ENCODE measurements at places on chromosomes 11 and 22.

DNA sequence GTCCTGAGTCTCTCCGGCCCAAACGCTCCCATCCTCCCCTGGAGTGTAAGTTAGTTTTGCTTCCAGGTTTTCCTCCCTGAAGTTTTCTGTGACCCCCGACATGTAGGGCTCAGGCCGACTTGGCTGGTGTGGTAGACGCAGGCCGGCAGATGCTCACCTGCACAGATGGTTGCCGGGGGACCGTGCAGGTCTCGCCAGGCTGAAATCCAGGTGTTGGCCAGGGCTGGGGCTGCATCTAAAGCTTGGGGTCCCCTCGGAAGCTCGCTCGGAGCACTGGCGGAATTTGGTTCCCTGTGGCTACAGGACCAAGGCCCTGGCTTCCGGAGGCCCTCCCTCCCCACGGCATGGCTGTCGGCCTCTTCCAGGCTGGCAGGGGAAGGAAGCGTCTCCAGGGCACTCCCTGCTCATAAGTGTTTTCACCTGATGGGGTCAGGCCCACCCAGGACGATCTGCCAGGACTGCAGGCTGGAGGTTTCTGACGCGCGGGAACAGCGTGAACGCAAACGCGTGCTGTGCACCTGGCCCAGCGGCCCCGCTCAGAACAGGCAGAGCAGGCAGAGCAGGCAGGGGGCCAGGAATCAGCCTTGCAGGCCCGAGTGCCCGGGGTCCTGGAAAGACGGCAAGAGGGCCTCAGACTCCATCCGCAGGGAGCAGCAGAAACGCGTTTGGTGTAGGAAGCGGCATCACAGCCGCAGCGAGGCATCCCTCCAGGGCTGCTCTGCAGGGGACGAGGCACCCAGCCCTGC is 258.2 kb downstream of the BRD1 start:
- DNase-seq = no peak

GRCh38 chr11:60917267-60917666 is 3.3 kb downstream of the TMEM109 start:
- no peak for DNase-seq

DNA sequence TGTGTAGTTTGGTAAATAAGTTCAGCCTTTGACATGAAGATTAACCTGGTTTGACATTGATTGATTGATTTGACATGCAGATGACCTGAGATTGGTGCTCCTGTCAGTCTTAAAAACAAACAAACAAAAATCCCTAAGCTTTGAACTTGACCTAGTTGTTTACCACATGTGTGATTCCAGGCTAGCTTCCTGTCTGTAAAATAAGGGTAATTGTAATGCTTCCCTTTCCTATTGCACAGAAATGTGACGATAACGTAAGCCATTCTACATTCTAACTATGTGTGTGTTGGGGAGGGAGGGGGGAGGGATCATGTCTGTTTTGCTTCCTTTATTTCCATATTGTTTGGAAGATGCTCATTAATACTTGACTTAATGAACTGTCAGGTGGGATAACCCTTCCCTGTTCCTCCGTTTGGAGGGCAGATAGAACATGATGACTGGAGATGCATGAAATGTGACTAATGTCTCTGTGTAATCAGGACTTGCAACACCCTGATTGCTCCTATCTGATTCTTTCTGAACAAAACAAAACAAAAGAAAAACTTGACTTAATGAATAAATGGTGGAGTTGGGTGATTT is 106.1 kb upstream of the CLMP start:
- DNase-seq = peak; percentile 42

- DNase-seq = no peak
These were observed 61.3 kb upstream of the DBX1 start for GRCh38 chr11:20221566-20221965.

- no peak for DNase-seq
These were observed 104.2 kb downstream of the TEAD1 start for GRCh38 chr11:12778240-12778905.

- no peak for DNase-seq
These were observed 58.1 kb upstream of the BARX2 start for GRCh38 chr11:129317571-129317970.

DNA sequence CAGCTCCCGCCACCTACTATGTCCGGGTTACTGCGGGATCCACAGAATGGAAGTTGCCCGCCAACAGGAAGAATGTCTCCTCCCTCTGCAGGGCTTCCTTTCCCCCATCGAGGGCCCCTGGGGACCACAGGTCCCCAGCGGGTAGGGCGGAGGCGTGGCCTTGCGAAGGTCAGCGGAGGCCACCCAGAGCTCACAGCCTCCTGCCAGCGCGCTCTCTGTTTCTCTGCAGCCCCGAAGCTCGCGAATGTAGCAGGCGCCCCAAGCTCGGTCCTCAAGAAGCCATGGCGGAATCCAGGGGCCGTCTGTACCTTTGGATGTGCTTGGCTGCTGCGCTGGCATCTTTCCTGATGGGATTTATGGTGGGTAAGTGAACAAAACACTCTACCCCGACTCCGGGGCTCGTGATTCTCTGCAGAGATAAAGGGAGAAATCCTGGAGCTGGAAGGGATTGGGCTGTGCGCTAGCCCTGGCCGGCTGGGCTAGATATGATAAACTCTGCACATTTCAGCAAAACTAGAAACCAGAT is at the start of gene NAALAD2:
TSS of gene NAALAD2 (plus strand) at position 186 of the 526 bp plus-strand sequence. CDS start at position 282, 96 bp downstream.
- DNase-seq = no peak

- peak; percentile 83 for DNase-seq
These were observed 17.6 kb downstream of the RNF185 start for GRCh38 chr22:31177420-31178162.

DNA sequence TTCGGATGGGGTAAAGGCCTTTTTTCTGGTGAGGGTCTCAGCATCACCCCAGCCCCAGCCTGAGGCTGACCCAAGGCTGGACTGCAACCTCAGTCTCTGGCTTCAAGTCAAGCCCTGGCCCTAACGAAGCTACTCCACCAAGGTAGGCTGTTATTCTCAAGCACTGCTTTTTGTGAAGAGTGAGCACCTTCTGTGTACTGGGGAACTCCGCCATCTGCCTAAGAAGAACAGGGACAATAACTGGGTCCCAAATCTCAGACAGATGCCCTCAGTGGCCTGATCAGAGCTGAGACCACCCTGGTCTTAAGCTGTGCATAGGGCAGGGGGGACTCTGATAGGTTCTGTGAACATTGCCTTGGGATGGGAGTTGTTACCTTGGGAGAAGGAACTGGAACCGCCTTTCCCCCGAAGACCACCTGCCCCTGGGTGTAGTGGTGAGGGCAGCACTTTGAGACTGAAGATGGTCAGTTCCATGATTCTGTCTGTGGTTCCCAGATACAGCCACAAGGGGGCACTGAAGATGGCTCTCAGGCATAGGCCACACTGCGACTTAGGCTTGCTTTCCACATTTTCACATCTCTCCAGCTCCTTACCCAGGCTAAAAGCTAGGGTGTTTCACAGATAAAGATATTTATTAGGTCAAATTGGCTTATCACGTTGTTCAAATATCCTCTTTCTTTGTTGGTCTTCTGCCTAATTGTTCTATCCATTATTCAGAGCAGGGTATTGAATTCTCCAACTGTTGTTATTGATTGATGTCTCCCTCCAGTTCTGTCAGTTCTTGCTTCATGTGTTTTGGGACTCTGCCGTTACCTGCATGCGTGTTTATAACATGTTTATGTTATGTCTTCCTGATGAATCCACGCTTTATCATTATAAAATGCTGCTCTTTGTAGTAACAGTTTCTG is 11.8 kb upstream of the UVRAG start:
- peak; percentile 37 for DNase-seq

GRCh38 chr11:109062445-109062844 is 359.5 kb upstream of the C11orf87 start:
- no peak for DNase-seq

DNA sequence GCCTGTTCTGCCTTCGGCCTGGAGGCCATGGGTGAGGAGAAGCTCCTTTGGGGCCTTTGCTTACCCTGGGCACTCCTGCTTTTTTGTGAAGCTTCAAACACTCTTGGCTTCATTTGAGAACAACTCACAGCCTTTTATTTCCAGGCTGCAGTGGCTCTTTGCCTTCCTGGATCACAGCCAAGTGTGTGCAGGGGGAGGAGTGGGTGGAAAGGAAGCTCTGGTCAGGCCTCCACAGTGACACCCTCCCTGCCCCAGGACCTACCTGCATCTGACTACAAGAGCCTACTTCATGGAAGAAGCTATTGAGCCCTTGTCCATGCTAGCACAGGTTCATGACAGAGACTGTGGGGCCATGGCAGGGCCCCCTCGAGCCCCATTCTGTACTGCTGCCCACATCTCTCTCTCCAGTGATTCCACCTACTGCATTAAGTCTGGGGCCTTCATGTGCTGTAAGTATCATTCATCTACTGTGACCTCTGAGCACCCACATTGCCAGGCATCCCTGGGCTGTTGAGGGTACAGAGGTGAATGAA is 52.3 kb downstream of the GAB4 start:
- no peak for DNase-seq

- DNase-seq = no peak
These were observed 98.5 kb downstream of the SMCO4 start for GRCh38 chr11:93444617-93445073.

DNA sequence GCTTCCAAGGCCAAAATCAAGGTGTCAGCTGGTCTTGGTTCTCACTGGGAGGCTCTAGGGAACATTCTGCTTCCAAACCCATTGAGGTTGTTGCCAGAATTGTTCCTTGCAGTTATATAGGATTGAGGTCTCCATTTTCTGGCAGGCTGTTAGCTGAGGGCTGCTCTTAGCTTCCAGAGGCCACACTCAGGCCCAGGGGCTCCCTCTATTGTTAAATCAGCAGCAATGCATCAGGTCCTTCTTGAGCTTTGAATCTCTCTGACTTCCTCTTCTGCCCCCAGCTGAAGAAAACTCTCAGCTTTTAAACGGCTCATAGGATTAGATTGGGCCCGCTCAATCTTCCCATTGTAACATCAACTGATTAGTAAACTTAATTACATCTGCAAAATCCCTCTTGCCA is 39.3 kb upstream of the BSX start:
- DNase-seq = peak; percentile 29

- DNase-seq = no peak
These were observed 493.5 kb downstream of the OPCML start for GRCh38 chr11:133038850-133039249.

DNA sequence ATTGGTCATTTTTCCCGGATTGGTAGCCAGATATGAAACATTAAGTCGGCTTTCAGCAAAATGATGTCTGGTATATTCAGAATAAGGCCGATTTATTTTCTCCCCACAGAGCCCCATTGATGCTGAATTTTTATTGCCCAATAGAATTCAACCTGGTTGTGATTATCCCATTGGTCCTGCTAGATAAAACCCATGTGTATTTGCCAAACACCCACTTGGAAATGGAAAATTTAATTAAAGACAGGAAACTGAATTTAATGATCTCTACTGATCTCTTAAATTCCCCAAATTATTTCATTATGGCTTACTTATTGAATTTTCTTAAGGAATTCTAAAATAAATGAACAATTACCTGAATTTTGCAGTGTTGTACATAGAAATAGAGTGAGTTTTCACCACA is 609.8 kb downstream of the NTM start:
- no peak for DNase-seq

GRCh38 chr11:10374386-10374785 is 69.5 kb downstream of the ADM start:
- DNase-seq = no peak

- DNase-seq = no peak
These were observed 43.2 kb downstream of the CD82 start for GRCh38 chr11:44608651-44608990.

DNA sequence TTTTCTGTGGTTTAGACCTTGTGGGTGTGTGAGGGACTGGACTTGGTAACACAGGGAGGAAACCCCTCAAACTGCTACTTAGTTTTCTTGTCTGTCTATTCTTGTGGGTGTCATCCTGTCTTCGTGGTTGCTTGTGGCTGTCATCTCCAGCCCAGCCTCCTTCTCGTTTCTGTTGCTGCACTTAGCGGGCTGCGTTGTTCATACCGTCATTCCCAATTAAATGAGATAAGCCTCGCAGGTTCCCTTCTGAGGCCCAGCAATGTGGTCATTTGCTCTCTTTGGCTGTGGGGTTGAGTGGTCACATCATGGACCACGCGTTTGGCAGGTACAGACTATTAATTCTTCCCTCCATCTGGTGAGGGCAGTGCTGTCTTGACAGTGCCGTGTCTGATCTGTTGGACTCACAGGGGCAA is 18.8 kb downstream of the PANX1 start:
- DNase-seq = no peak

GRCh38 chr11:61966734-61967115 is 709 bp downstream of the FTH1 start:
- no peak for DNase-seq

- DNase-seq = no peak
These were observed 29.3 kb upstream of the NECTIN1 start for GRCh38 chr11:119758291-119758690.

DNA sequence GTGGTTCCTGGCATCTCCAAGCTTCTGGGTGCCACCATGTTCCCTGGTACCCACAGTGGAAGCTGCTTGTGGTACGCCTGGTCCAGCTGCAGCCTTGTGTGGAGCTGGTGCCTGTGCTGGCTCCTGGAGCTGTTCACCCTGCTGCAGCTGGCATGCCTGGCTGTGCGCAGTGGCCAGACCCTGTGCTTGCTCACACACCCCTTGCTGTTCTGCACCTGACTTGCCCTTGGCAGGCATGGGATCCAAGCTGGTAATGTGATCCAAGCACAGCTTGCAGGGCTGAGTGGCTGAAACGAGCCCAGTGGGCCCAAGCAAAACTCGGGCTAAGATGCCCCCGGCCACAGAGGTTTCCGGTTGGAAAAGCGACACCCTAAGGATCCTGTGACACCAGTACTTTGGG is 104.7 kb upstream of the CLMP start:
- no peak for DNase-seq

- DNase-seq = peak; percentile 10
These were observed 36.1 kb upstream of the OR8B8 start for GRCh38 chr11:124481365-124482323.

GRCh38 chr11:74468936-74469335 is 1.6 kb upstream of the KCNE3 start:
- DNase-seq = no peak

- DNase-seq = no peak
These were observed 7.3 kb downstream of the PANX2 start for GRCh38 chr22:50177537-50178470.

- DNase-seq = no peak
These were observed 222.2 kb downstream of the C11orf87 start for GRCh38 chr11:109644152-109644551.

DNA sequence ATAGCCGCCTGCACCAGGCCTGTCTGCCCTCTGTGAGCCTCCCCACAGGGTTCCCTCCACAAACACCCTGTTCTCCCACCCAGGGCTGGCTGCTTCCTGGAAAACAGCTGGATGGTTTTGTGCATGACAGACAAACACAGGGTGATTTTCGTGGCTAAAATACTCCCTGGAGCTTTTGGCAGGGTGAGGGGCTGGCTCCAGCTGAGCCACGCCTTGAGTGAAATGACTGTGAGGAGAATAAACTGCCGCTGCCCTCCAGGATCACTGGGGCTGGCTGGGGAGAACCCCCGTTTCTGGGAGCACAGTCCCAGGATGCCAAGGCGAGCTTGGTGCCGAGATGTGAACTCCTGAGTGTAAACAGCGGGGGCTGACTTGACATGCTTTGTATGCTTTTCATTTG is 20.3 kb upstream of the PPP6R3 start:
- no peak for DNase-seq

DNA sequence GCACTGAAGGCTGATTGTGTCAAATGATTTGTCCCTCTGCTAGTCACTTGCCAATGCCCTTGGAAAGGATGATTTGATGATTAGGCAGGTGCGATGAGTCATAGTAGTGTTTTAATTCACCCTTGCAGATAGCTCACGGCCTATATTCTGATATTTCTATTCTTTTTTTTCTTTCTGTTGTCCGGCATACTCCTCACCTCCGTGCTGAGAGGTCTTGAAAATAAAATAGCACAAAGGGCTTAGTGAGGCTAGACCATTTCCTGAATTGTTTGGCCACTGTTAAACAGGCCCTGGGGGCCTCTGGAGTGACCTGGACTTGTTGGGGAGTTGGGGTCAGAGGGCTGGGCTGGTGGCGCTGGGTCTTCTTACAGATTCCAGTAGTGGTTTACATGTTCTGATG is 99.8 kb downstream of the ZBTB16 start:
- DNase-seq = no peak
